Thoracic aorta (tissue), 2 donors: ENCODE measurements at places on chromosomes 4 and X. TPM values are rescaled to one million over a fixed set of nuclear protein-coding genes. Genes with fewer than 3 reads are reported as not detected.

The CPXCR1 gene
- not detected for total RNA-seq

The TSPAN7 gene
- total RNA-seq, result 38.4 TPM

The DLG3 gene
- total RNA-seq, result 17.3 TPM

The UGT2B15 gene
- not detected for total RNA-seq

The CYSLTR1 gene
- total RNA-seq, result 3.5 TPM

The SMIM10L2A gene
- total RNA-seq, result 0.14 TPM

The FBXO8 gene
- total RNA-seq, result 25.5 TPM
